ENCODE measurements at places on chromosomes 2 and 18.
A peak's percentile ranks its signal among the peaks of the same experiment; 100 is the strongest.

GRCh38 chr18:45277908-45278307 lies 337.4 kb upstream of the SLC14A2 start:
- no peak for DNase-seq

- DNase-seq, result peak; percentile 14
Observed at GRCh38 chr2:134220344-134220974, 33.4 kb upstream of the MGAT5 start.

- DNase-seq, result no peak
Observed at GRCh38 chr18:58661423-58661822, 9.8 kb upstream of the MALT1 start.

GRCh38 chr2:197212344-197213262 lies 98.0 kb downstream of the ANKRD44 start:
- no peak for DNase-seq

- no peak for DNase-seq
Observed at GRCh38 chr2:40546439-40547191, 94.7 kb upstream of the SLC8A1 start.

DNA sequence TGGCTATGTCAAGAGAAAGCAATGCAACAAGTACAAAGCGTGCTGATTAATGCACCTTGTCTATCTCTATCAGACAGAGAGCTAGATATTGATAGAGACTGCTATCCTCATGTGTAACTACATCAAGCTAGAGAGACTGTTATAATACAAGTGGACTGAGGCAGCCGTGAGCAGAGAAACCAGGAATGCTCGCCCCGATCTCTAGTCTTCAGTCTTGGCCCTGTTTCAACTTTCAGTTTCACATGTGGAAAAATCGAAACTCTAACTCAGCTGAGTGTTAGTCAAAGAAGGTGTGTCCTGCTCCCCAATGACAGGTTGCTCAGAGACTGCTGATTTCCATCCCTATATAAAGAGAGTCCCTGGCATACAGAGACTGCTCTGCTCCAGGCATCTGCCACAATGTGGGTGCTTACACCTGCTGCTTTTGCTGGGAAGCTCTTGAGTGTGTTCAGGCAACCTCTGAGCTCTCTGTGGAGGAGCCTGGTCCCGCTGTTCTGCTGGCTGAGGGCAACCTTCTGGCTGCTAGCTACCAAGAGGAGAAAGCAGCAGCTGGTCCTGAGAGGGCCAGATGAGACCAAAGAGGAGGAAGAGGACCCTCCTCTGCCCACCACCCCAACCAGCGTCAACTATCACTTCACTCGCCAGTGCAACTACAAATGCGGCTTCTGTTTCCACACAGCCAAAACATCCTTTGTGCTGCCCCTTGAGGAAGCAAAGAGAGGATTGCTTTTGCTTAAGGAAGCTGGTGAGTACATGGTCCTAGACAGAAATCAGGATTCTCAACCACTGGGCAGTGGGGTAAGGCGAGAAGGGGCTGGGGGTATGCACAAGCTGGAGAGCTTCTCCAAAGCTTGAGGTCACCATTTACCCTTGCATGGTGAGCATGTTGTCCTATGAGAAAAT lies at the start of gene RSAD2:
Gene RSAD2 (plus strand): TSS at position 376 of the 903 bp plus-strand sequence. CDS start 24 bp downstream, at position 400.
- DNase-seq, result no peak

- no peak for DNase-seq
Observed at GRCh38 chr2:52115750-52116149, 1083.8 kb upstream of the NRXN1 start.

Data from NCI-H2081 (cell line).